Head of caudate nucleus (tissue), 42 donors: ENCODE measurements at places on chromosomes 1 and 21.

DNA sequence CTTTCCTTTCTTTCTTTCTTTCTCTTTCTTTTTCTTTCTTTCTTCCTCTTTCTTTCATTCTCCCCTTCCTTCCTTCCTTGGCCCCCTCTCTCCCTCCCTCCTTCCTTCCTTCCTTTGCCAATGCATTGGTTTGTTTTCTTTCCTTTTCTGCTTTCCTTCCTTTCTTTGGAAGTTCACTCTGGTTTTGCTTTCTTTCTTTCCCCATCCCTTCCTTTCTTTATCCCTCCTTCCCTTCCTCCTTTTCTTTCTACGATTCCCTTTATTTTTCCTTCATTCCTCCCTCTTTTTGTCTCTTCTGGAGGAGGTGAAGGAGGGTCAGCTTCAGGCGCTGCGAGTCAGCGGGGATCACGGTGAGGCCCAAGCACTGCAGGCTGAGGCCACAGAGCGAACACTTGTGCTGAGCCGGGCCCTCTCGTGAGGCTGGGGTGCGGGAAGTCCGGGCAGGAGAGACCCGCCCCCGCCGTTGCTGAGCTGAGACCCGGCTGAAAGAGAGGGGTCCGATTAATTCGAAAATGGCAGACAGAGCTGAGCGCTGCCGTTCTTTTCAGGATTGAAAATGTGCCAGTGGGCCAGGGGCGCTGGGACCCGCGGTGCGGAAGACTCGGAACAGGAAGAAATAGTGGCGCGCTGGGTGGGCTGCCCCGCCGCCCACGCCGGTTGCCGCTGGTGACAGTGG, 1.5 kb downstream of the SIM2 start:
- DNase-seq = no peak

DNA sequence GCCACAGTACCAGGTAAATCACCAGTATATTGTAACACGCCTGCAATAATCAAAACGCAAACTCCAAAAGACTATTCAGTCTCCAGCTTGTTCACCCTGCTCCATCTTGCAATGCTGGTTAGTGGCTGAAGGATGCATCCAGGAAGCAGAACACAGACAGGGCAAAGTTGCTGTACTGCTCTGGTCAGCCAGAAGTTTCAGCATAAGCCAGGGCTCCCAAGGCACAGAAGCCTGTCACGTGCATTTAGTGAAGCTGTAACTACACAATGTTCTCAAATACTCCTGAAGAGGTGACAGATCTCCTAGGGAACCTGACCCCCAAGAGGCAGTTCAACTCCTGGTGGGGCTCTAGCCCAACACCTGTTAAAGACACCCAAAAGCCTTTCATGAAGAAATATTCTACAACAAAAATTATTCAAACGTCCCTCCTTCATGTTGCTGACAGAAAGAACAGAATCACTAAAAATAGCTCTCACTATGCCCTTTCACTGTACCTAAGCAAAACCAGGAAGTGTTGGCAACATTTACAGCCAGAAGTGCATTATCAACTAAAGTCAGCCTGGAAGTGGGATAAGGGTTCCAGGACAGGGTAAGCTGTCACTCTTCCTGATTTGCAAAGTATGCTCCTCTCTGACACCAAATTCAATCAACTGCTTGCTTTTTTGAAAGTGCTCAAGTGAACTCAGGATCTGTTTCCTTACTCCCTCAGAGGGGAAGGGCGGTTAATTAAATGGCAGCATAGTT, 52.1 kb downstream of the SLC35D1 start:
- DNase-seq = no peak

DNA sequence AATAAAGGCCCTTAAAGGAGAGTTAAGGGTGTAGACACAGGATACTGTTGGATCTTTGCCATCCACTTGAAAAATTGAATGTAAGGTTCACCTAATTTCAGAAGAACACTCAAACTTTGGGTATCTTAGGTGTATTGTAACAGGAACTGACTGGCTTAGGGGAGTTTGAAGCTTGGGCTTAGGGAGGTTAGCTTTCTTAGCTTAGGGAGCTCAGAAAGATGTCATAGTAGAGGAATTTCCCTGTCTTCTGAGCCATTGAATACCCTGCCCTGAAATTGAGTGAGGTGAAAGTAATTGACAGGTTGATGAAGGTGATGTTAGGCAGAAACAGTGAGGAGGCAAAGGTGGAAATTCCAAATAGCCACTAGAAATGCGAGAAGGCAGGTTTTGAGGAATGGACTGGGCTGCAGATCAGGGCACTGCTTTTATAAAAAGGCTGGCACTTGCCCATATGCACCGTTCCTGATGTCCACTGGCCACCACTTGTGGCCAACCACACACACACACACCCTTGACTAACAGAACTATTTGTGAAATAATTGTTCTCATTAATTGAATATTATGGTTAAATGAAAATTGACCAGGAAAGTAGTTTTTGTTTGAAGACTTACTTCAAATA, 16.5 kb downstream of the BACH1 start:
- DNase-seq = no peak

GRCh38 chr1:56819387-56819899, at the start of gene FYB2:
FYB2 (minus strand) TSS chr1:56819404; CDS start chr1:56819290, 114 bp downstream.
- no peak for DNase-seq

DNA sequence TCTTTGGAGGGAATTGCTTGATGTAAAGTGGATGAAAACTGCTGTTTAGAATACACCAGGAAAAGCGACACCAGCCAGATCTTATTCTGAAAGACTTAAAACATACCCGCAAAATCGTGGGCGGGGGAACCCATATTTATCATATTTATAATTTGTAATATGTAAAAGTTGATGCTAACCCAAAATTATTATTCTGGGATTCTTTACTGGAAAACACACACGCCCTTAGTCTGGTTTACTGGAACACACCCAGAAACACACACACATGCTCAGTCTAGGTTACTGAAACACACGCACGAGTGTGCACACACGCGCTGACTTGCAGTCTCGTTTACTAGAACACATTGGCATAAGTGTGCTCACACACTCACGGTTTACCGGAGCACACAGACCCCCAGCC, 32.5 kb downstream of the ATP5PO start:
- DNase-seq = no peak

GRCh38 chr1:237181743-237182317, 139.8 kb downstream of the RYR2 start:
- DNase-seq = no peak

DNA sequence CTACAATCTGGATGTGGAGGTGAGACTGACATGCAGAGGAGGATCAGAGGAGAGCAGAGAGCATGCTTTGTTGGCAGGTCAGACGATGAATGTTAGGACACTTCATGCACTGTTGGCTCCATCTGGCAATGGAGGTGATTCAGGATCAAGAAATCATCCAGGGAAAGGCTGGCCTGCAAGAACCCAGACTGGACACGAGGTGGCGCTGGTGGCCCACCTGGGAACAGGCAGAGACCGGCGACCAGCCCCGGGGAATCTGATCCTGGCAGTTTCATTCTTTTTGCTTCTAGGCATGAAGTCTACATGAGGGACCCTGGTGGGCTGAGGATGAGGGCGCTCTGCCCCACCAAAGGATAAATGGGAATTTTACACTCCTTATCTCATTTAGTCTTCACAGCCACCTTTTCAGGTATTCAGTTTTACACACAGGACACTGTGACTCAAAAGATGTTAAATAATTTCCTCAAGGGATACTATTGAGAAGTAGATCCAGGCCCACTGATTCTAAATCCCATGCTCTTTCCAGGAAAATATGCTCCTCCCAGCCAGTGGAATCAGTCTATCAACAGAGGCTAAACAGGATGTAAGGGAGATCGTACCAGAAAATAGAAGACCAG, 26.2 kb upstream of the SCMH1 start:
- DNase-seq = peak; percentile 84

GRCh38 chr1:7422081-7422480, 349.0 kb upstream of the VAMP3 start:
- no peak for DNase-seq

- no peak for DNase-seq
These were observed 62.8 kb downstream of the DTL start for GRCh38 chr1:212098310-212098709.

- DNase-seq = no peak
These were observed 21.5 kb upstream of the ARHGAP29 start for GRCh38 chr1:94258873-94259331.
